GM20000 (cell line): ENCODE measurements at places on chromosomes 6 and 20.

DNA sequence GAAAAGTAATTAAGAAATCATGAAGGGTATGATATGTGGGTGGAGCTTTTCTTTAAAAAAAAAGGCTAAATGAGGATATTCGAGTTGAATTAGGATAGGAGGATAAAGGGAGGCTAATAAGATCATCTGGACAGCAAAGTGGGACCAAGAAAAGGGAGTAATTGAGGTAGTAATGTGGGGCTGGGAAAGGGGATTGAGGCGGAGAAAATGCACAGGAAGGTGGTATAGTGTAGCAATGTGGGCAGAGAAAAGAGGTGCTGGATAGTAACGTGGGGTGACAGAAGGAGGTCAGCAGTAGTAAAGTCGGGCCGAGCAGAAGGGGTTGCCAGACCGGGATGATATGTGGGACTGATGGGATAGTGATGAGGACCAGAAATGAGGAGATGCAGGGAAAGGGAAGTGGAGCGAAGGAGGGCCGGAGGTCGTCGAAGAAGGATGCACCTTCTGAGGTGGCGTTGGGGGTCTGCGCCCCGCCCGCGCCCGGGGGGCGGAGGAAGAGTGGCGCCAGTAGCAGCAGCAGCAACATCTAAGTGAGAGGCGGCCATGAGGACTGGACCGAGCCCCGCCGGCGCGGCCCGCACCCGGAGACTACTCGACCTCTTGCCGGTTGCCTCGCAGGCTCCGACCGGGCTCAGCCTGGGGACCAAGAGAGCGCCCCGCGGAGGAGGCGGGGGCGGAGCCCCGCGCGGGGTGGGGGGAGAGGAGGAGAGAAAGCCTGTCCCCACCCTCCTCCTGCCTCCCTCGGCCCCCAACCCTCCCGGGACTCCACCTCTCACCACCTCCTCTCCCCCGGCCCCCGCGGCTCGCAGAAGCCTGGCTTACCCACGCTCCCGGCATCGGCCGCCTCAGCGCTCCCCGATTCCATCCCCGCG is 887 bp downstream of the GABBR1 start:
- peak; percentile 78 for DNase-seq

GRCh38 chr6:117559299-117559698 is 43.0 kb downstream of the GOPC start:
- DNase-seq: no peak

- DNase-seq: no peak
These were observed 14.1 kb upstream of the TFAP2D start for GRCh38 chr6:50699051-50699775.

GRCh38 chr6:45483501-45483900 is 105.8 kb upstream of the SUPT3H start:
- no peak for DNase-seq

DNA sequence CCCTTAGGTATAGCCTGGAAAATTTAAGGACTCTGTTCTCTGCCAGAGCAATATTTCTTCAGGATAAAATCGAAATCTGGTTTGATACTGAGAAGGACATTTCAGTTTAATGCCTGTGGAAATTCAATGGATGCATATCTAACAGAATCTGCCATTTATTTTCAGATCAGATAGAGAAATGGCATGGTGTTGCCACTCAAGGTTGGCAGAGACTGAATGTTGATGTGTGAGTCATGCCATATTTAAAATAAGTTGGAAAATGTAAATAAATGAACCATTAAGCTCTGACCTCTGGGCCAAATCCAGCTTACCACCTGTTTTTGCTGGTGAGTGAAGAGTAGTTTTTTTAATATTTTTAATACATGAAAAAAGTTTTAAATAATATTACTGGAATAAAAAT is 594.6 kb downstream of the DOK5 start:
- DNase-seq: no peak

DNA sequence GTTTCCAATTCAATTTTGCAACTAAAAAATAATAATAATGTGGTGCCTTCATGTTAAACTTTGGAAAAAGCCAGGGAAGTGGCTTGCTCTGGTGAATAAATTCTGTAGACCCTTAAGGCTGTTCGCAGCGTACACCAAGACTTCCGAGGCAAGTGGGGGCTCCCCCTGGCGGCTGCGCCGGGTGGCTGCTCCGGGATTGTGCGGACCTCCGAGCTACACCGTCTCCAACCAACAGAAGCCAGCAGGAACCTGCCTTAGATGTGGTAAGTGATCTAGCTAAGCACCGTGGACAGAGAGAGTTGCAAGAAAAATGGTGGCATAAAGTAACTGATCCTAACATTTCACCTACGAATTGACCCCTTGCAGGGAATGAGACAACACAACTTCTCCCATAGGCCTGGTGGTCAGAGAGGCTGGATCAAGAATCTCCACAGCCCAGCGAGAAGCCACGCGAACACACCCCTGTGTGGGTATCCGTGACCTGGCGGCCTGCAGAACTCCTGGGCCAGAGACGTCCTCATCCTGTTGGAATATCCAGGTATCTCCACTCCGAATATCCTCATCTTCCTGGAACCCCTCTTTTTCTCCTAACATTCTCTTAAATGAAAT is 69.6 kb downstream of the TBXT start:
- peak; percentile 65 for DNase-seq

GRCh38 chr6:16320533-16321340 is 82.3 kb downstream of the GMPR start:
- no peak for DNase-seq

- no peak for DNase-seq
These were observed 70.6 kb upstream of the PHACTR1 start for GRCh38 chr6:12645941-12646340.

DNA sequence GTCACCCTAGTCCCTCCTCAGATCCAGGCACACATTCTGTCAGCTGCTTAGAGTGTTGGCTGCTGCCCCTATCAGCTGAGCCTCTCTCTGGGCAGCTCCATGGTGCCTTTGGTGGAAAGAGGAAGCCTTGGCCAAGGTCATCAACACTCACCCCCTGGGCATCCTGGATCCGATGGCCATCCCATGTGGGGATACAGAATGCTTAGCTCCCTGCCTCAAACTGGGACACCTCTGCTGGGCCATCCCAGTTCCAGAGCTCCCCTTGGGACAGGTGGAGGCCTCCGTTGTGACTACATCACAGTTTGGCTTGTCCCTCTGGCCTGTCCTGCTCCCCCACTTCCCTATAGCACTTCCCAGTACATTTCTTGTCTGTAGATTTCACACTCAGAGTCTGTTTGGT is 45.6 kb downstream of the TOX2 start:
- no peak for DNase-seq

GRCh38 chr6:2203264-2203663 is 42.1 kb downstream of the GMDS start:
- DNase-seq: no peak

GRCh38 chr6:109736273-109737025 is 45.4 kb downstream of the FIG4 start:
- DNase-seq: no peak

- DNase-seq: no peak
These were observed 7.1 kb upstream of the GRM4 start for GRCh38 chr6:34152806-34153520.

DNA sequence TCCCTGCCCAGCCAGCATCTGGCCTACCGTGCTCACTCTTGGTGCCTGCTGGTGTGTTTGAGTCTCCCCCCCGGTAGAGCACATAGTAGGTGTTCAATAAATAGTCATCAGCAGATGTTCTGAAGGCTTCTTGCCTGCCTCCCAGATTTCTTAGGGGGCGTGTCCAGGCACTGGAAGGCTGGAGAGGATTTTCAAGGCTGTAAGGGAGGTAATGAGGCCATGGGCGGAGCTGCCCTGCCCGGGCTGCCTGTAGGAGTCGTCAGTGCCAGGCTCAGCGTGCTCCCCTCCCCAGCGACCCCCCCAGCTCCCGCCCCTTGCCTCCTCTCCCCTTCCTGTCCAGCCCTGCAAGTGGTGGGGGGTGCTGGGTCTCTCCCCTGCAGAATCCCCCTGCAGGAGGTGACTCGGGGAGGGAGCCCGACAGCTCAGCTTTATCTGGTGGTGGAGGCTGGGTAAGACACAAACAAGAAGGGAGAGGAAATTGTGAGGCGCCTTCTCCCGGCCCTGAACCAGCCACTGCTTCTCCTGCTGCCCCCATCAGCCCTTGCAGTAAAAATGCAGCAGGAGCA is 55.9 kb downstream of the BCAS4 start:
- DNase-seq: no peak

- peak; percentile 96 for DNase-seq
These were observed at the start of gene GOPC for GRCh38 chr6:117602151-117602898. Gene GOPC, minus strand, starts transcription at chr6:117602511. Its CDS starts 223 bp downstream, at chr6:117602288.

- DNase-seq: no peak
These were observed 134.4 kb downstream of the ARHGAP18 start for GRCh38 chr6:129575378-129576118.

GRCh38 chr20:51715856-51716185 is 52.4 kb downstream of the ATP9A start:
- DNase-seq: no peak

DNA sequence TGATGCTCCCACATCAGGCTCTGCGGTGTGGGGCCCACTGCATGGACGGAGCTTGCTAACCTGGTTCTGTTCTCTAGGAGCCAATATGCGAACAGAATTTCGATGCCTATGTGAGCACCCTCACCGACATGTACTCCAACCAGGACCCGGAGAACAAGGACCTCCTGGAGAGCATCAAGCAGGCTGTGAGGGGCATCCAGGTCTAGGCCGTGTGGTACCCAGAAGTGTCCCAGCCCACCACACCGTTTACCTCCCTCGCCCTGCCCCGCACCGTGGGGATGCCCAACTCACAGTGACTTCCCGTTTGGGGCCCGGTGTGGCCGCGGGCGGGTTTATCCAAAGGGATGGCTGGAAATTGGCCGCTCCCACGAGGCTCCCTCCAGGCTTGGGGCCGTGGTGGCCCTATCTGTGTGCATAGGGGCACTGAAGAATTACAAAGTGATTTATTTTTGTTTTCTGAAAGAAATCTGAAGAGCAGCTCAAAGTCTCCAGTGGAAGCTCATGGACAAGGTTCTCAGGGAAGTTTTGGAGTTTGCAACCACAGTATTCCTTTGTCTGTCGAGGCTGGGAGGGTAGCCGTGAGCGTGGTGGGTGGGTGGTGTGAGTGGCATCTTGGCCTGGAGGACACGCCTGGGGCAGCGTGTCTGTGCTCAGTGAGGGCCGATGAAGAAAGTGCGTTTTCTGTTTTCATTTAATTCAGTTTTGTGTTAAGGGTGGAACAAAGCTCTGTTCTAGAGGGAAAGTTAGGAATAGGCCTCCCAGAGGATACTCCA is 15.1 kb upstream of the PCMTD2 start:
- DNase-seq: no peak

GRCh38 chr6:144179828-144180227 is 29.5 kb downstream of the STX11 start:
- DNase-seq: no peak

DNA sequence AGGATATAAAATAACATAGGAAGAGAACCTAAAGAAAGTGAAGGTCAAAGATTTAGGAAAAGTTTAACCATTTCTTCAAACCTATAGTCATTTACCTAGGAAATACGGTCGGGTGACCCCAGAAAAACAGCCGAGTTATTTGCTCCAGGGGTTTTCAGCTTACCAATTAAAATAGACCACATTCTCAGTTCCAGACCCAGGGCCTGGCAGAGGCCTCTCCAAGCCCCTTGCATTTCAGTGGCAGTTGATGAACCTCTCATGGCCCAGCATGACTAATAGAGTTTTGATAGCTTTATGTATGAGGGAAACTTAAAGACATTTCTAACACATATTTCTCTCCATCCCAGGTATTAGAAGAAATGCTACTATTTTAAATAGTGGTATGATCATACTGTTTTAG is 113.5 kb downstream of the OGFRL1 start:
- no peak for DNase-seq

GRCh38 chr6:113859349-113860180 is 2.4 kb downstream of the MARCKS start:
- peak; percentile 63 for DNase-seq

- DNase-seq: peak; percentile 75
These were observed 31.8 kb downstream of the PSMB9 start for GRCh38 chr6:32885698-32886286.

DNA sequence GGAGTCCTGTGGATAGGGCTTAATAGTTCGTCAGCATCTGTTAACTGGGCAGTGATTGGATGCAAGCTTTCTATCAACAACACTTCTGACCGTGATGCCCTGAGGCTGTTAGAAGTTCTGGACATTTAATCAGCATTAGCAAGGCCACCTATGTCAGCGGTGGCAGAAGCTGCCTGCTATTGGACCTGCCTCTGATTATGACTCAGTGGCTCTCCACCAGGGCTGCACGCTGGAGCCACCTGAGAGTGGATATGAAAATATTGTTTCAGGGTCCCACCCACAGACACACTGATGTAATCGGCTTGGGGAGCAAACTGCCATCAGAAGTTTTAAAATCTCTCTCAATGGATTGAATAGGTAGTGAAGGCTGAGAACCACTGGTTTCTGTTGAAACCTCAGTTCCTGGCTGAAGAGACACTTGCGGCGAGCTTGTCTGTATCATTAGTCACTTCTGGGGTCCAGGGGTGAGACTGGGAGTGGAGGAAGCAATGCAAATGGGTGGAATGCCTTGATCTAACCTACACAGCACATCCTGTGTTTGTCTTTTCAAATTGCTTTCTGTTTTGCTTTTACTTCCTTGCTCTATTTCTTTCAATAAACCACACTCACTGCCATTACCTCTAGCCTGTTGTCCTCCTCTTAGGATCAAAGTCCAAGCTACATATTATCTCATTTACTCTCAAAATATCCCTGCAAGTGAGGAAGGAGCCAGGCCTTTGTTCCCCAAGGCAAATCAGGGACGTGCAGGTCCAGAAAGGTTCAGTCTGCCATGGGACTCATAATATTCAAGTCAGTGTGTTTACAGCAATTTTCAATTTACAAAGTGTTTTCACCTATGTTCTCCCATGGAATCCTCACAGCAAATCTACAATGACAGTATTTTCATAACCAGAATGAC is 4.2 kb downstream of the CLIC5 start:
- peak; percentile 88 for DNase-seq

DNA sequence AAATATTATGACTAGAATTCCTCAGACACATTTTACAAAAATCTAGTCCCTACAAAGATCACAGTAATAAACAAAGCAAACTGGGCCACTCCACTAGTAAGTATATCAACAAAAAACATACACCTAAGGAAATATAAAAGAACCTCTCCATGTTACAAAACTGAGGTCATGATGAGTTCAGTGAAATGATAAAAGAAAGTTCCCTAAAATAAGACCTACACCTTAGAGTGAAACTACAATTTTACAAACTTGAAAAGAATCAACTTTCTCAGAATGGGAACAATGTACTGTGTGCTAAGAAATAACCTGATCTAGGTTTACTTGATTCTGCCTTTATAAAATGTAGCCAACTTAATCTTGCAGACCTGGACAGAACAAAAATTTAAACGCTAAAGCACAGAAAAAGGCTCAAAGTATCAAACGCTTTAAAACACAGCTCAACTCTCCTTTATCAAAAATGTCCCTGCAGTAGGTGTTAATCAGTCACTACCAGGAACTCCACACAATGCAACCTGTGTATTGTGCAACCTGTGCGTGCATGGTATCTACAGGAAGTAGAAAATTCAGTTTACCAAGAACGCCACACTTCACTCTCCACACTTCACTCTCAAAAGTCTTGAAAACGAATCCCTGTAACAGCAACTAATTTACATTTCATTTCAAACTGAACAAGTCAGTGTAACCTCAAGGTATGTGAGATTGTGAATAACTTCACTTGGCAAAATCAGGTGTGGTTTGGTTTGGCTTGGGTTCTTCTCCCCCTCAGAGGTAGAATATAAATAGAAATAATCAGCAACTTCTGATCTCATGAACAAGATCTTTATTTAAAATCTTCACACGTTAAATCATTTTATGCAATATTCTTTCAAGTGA is 1.8 kb downstream of the RALGAPA2 start:
- peak; percentile 25 for DNase-seq

GRCh38 chr6:148529010-148529409 is 186.4 kb downstream of the SASH1 start:
- no peak for DNase-seq

- DNase-seq: no peak
These were observed 175.6 kb downstream of the SYNE1 start for GRCh38 chr6:152461556-152461955.

- DNase-seq: no peak
These were observed 215.5 kb upstream of the LAMP5 start for GRCh38 chr20:9298906-9299305.
